Epithelial cell of prostate (primary cell): ENCODE measurements at places on chromosomes 1 and 21.

DNA sequence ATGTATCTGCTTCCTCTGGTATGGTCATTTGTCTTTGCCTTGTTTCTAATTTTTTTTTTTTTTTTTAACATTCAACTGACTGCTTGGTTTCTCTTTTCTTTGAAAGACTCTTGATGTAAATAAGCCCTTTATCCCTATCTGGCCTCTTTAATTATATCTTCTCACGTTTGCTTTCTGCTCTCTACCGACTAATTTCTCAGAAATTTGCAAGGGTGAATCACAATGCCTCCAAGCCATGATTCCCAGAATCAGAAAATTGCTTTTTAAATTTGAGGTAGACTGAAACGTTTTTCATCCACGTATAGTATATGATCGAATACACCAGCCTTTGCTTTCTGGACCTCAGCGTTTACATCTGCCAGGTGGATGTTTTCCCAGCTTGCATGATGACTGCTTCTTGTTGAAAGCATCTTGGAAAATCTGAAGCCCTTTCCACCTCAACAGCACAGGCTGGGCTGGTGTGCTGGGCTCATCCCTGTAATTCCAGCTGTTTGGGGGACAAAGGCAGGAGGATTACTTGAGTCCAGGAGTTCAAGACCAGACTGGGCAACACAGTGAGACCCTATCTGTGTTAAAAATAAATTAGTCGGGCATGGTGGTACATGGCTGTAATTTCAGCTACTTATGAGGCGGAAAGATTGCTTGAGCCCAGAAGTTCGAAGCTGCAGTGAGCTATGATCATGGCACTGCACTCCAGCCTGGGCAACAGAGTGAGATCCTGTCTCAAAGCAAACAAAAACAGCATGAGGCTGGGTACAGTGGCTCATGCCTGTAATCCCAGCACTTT, 35.0 kb upstream of the GPR137B start:
- no peak for DNase-seq

- DNase-seq, result no peak
Measured at GRCh38 chr1:2945821-2946231, 75.4 kb upstream of the ACTRT2 start.

- DNase-seq, result no peak
Measured at GRCh38 chr1:203299169-203299568, 6.2 kb upstream of the BTG2 start.

DNA sequence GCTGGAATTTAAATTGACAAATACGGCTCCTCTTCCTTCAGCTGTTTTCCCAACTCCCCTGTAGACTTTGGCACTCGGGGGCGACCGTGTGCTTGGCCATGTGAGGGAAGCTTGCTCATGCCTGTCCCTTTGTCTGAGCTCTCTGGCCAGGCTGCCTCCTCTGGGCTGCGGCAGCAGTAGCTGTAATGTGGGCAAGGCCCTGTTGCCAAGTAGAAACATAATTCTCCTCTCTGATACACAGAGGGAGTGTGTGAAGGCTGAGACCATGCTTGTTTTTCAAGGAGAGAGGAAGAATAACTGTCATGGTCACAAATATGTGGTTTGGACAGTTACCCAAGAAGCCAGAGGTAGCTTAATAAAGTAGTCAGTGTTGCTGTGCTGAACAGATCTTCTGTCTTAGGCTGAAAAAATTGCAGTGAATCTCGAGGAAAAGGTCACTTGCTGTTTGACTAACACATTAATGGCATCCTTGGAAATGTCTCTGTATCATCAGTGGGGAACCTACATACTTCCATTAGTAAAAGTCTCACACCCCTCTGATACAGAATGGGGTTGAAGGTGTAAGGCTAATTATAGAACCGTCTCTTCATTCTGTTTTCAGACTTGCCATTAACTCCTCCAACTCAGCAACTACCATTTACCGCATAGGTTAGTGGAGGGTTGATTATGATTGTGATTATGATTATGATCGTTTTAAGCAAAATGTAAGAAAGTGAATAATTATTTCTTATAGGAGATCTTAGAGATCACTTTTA, 94.6 kb downstream of the TGFB2 start:
- DNase-seq, result no peak

DNA sequence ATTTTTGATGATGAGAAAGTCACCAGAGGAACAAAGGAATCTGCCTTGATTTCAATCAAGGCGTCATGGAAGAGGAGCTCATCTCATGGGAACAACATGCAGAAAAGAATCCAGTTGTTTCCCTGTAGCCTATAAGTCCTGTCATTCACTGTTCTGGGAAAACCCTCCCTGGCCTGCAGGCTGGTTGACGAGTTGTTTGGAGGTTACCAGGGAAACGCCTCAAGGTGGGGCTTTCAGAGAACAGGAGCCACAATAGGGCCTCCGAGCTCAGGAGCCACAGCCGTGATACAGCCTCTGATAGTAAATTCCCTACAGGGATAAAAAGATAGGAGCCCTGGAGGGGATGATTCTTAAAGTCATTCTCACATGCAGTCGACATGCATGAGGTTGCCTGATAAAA, 135.2 kb downstream of the PSMG1 start:
- peak; percentile 40 for DNase-seq

DNA sequence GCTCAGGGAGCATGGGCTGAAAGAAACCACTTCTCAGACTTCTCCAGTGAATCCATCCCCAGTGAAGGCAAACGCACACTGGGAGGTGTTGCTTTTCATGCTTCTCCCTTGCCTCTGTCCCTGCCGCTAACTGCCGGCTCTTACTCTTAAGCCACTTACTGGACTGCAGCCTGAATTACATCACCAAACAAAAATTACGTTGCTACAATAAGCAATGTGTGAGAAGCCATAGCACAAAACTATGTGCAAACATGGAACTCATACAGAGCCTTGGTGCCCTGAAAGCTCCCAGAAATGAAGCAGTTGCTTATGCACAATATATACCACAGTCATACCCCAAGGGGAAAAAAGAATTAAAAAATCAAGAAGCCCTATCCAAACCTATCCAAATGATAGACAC, 375.2 kb downstream of the KCNH1 start:
- no peak for DNase-seq

DNA sequence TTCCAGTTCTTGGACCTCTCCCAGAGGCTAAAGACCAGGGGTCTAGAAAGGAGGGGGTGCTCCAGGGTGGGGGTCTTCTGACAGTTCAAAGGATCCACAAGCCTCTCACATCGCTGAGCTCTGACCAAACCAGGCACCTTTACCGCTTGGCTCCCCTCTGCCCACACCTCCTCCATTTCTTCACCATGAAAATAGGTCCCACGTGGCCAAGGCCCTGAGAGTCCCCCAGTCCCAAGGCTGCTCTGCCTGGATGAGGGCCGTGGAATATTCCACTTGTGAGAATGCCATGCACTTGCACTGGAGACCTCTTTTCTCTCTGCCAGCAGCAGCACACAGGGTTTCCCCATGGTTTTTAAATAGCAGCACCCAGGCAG, 87.4 kb downstream of the ITPKB start:
- no peak for DNase-seq

DNA sequence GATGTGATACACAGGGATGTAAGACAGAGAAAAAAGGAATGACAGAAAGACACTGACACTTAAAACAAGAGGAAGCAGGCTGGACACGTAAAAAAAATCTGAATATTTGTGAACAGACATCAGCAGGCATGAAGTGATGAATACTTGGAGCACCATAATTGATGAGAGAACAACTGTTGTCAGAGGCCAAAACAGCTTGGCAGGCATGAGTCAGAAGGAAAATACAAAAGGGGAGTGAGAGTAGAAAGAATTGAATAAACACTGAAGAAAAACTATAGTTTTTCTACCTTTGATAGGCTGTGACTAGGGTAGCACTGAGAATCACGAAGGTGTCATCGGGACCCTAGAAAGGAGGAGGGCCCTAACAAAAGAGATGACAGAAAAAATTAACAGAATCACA, 21.6 kb upstream of the GUCA2A start:
- no peak for DNase-seq

- DNase-seq, result no peak
Measured at GRCh38 chr1:107795994-107796393, 169.0 kb downstream of the VAV3 start.

GRCh38 chr1:116487031-116487430, 83.8 kb downstream of the CD58 start:
- DNase-seq, result no peak

DNA sequence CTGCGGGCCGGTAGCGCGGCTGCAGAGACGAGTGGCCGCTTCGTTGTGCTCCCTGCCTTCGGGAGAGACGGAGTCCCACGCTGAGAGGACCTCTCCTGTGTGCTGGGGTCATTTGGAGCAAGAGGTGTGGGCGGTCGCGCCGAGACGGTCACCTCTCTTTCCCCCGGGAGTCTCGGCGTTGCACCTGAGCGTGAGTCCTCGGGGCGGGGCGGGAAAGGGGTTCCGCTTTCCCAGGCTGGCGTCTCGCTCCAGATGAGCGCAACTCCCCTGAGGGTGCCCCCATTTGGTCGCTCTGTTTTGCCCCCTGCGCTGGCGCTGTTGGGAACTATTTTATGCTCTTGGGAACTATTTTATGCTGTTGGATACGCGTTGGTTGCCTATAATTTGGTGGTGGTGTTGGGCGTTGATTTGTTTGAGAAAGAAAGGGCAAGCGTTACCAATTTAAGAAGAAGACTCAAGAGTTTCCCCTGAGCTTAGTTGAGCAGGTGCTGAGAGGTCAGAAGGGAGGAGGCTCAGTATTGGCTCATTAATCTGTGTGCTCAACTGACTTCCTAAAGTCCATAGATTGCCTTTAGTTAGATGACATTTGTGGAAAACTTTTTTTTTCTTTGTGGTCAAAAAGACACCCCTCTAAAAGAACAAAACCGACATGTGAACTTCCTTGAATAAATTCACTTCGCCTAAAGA, 683 bp downstream of the LRRC8B start:
- DNase-seq, result no peak

GRCh38 chr1:101238031-101238628, 1.3 kb downstream of the S1PR1 start:
- DNase-seq, result no peak

DNA sequence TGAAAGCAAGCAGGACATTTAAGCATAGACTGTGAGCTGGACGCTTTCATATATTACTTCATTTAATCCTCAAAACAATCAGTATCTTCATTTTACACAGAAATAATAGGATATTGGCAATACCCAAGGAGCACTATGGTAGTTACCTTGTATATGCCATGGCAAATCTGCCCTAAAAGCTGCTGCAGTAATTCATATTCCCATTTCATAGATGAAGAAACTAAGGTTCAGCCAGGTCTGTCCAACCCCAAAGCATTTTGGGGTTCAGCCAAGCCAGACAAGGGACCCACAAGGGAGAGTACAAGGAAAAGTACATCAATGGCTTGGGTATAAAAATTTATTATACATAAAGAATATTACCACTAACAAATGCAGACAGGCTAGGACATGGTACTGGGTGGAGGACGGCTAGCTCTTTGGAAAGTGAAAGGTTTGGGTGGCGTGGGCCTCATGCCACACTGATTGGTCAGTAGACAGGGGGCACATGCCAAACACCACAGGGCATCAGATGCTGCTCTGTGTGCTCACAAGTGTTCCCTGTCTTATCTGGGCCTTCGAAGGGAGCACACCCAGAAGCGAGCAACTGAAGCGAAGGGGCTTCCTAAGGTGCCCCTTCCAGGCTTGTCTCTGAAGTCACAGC, 23.9 kb upstream of the PTAFR start:
- no peak for DNase-seq
